ENCODE measurements at places on chromosomes 11 and 22. TPM values are rescaled to one million over a fixed set of nuclear protein-coding genes. Genes with fewer than 3 reads are reported as not detected.

OR51E2 gene
- total RNA-seq, result not detected

NPAS4 gene
- not detected for total RNA-seq

CCDC81 gene
- 0.84 TPM for total RNA-seq

OR5D16 gene
- not detected for total RNA-seq

KDELR3 gene
- not detected for total RNA-seq

PGA5 gene
- total RNA-seq, result not detected

RNF215 gene
- 16.7 TPM for total RNA-seq

KRTAP5-10 gene
- total RNA-seq, result 0.27 TPM

DDX10 gene
- total RNA-seq, result 30.6 TPM

NXPE4 gene
- total RNA-seq, result not detected

HTR3A gene
- 13.8 TPM for total RNA-seq

REXO2 gene
- 27.7 TPM for total RNA-seq

RPS6KA4 gene
- 24.2 TPM for total RNA-seq

LRRN4CL gene
- total RNA-seq, result 0.25 TPM

LUZP2 gene
- total RNA-seq, result not detected

BBOX1 gene
- total RNA-seq, result not detected

CARD16 gene
- total RNA-seq, result 33.6 TPM

TPBGL gene
- not detected for total RNA-seq

POU2AF2 gene
- total RNA-seq, result not detected
